Activated CD8-positive, alpha-beta T cell treated with anti-CD3 and anti-CD28 coated beads, Interleukin-2, amount 10 ng/mL, durations not matched to agents 7 days and 5 days (primary cell): ENCODE measurements at places on chromosomes 12 and 14. TPM values are rescaled to one million over a fixed set of nuclear protein-coding genes. Genes with fewer than 3 reads are reported as not detected.

Gene GTF2A1
- 33.7 TPM for total RNA-seq

Gene HNRNPA1
- 1,553 TPM for total RNA-seq

Gene PTCSC3
- total RNA-seq: not detected

Gene PRB2
- not detected for total RNA-seq

Gene FAM222A
- 1.9 TPM for total RNA-seq

- DNase-seq: no peak
These were observed 10.8 kb downstream of the NGB start for GRCh38 chr14:77260199-77260598.

GRCh38 chr12:23895792-23896218 is 53.7 kb downstream of the SOX5 start:
- H3K27ac ChIP-seq: no peak overlapping the region
- no peak overlapping the region for H3K4me3 ChIP-seq
- no peaks in the 10 kb centered on the region for H3K27me3 ChIP-seq
- H3K36me3 ChIP-seq: no peaks in the 10 kb centered on the region
- no peaks in the 10 kb centered on the region for H3K4me1 ChIP-seq

GRCh38 chr14:103308717-103309616 is 25.1 kb upstream of the EIF5 start:
- H3K27ac ChIP-seq: no peak overlapping the region
- no peak for DNase-seq
- no peak overlapping the region for H3K4me3 ChIP-seq
- no peaks in the 10 kb centered on the region for H3K4me1 ChIP-seq
- H3K27me3 ChIP-seq: peaks cover 12% of the 10 kb centered on the region
- H3K36me3 ChIP-seq: no peaks in the 10 kb centered on the region

GRCh38 chr14:94337274-94337673 is 14.1 kb upstream of the SERPINA6 start:
- no peak overlapping the region for H3K4me3 ChIP-seq
- H3K36me3 ChIP-seq: no peaks in the 10 kb centered on the region
- peaks cover 31% of the 10 kb centered on the region for H3K27me3 ChIP-seq
- no peak overlapping the region for H3K27ac ChIP-seq
- H3K4me1 ChIP-seq: no peaks in the 10 kb centered on the region
- no peak for DNase-seq

DNA sequence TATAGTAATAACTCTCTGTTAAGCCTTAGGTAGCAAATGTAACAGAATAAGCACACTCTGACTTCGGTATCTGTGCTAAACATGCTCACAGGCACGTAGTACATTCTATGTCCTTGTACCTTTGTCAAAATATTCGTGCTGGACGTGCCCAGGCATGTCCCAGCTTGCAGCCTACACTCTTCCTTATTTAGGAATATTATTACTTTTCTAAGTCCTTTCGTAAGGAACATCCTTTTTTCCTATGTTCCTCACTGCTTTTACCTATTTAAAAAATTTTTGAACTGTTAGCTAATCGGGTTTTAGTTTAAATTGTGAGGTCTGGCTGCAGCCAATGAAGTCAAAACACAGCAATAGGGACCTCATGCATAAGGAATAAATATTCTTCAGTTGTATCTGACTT is 24.1 kb upstream of the UBC start:
- peaks cover 14% of the 10 kb centered on the region for H3K36me3 ChIP-seq
- H3K27ac ChIP-seq: no peak overlapping the region
- peak; percentile 51 for DNase-seq

- no peaks in the 10 kb centered on the region for H3K4me1 ChIP-seq
- no peak for DNase-seq
- no peak overlapping the region for H3K4me3 ChIP-seq
- H3K36me3 ChIP-seq: no peaks in the 10 kb centered on the region
- no peak overlapping the region for H3K27ac ChIP-seq
These were observed 51.1 kb downstream of the LIMA1 start for GRCh38 chr12:50232206-50232605.

GRCh38 chr12:64740646-64741045 is 18.6 kb downstream of the GNS start:
- H3K27ac ChIP-seq: no peak overlapping the region
- peaks cover 21% of the 10 kb centered on the region for H3K4me1 ChIP-seq
- H3K27me3 ChIP-seq: no peaks in the 10 kb centered on the region
- no peak overlapping the region for H3K4me3 ChIP-seq
- DNase-seq: no peak

- H3K4me1 ChIP-seq: peaks cover 11% of the 10 kb centered on the region
- no peak for DNase-seq
- H3K36me3 ChIP-seq: peaks cover 18% of the 10 kb centered on the region
These were observed 452 bp downstream of the NGDN start for GRCh38 chr14:23469906-23470403.

GRCh38 chr12:4499186-4499585 is 39.5 kb upstream of the RAD51AP1 start:
- no peak overlapping the region for H3K27ac ChIP-seq
- H3K27me3 ChIP-seq: no peaks in the 10 kb centered on the region
- no peak overlapping the region for H3K4me3 ChIP-seq

- H3K4me1 ChIP-seq: peaks cover 8% of the 10 kb centered on the region
- H3K27me3 ChIP-seq: no peaks in the 10 kb centered on the region
- H3K4me3 ChIP-seq: no peak overlapping the region
- peaks cover 1% of the 10 kb centered on the region for H3K36me3 ChIP-seq
These were observed 250.0 kb downstream of the MED13L start for GRCh38 chr12:116027551-116027821.

GRCh38 chr14:89330236-89331002 is 86.6 kb downstream of the FOXN3 start:
- H3K4me1 ChIP-seq: peaks cover 11% of the 10 kb centered on the region
- H3K27me3 ChIP-seq: no peaks in the 10 kb centered on the region
- H3K4me3 ChIP-seq: no peak overlapping the region
- DNase-seq: no peak
